Endothelial cell of umbilical vein (primary cell): ENCODE measurements at places on chromosomes 6 and 20. TPM values are rescaled to one million over a fixed set of nuclear protein-coding genes. Genes with fewer than 3 reads are reported as not detected.

- DNase-seq: no peak
Measured at GRCh38 chr20:43809206-43809819, 82.5 kb upstream of the GTSF1L start.

DNA sequence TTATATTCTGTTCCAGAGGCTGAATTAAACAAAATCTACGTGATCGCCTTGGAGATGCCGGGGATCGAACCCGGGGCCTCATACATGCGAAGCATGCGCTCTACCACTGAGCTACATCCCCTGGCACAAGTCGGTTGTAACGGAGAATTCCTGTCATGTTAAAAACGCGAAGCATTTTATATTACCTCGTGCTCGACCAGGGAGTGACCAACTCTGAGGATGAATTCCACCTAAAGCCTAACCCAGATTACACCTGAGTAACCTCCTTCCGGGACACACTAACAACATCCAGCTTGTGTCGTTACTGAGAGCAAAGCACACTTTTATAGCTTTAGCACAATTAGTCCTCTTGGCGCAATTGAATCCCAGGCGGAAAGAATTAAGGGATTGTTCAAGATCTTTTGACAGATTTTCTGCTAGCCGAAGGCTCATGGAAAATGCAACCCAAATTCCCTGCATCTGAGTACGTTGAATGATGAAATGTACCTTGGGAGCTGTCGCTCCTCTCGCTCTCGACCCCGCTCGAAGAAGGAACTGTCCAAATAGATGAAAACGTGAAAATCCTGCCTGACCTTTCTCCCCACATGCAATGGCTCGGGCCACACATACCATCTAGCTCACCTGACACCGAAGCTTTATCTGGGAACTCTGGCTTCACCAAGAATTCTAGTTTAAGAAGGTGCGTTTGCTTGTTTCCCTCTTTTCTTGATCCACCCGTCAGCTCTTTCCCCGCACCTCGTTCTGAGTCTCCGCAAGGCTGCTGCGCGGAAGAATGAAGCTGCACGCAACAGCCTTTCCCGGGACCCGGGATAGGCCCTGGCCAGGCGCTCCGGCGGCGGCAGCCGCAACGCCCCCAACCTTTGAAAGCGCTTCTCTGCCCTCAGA lies 148.3 kb downstream of the GPX5 start:
- peak; percentile 70 for DNase-seq

GRCh38 chr6:154570505-154570904 lies 60.0 kb upstream of the CNKSR3 start:
- no peak for DNase-seq

DNA sequence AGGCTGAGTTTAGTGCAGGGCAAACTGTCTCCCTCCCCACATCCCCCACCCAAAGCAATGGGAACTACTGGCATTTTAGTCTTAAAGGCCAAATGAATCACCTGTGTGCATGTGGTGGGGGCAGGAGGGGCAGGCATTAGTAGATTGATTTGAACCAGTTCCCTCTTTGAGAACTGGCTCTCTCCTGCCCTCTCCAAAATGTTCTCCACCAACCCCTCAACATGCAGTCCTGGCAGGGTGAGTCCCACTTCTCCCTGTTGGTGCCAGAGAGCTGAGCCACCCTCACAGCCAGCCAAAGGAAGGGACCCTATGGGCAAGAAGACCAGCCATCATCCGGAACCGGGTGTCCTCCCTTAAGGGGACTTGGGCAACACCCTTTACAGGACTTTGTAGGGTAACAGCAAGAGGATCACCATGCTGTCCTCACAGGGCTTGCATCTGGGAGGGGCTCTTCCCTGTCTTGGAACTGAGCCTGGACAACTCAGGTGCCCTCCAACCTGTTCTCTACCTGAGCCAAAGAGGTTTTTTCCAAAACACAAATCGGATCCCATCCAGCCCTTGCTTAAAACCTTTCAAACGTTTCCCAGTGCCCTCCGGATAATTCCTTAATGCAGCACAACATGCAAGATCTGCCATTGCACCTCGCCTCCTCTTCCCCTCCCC lies 80.6 kb downstream of the MRPL14 start:
- no peak for DNase-seq

GRCh38 chr20:33793011-33793931 lies 17.9 kb upstream of the CHMP4B start:
- peak; percentile 74 for DNase-seq

- DNase-seq: peak; percentile 46
Measured at GRCh38 chr6:83221889-83222479, 28.8 kb downstream of the RWDD2A start.

- DNase-seq: no peak
Measured at GRCh38 chr6:149071997-149072396, 245.5 kb upstream of the TAB2 start.

Gene BEND6
- 0.35 and 0.66 TPM in 2 replicates for total RNA-seq

DNA sequence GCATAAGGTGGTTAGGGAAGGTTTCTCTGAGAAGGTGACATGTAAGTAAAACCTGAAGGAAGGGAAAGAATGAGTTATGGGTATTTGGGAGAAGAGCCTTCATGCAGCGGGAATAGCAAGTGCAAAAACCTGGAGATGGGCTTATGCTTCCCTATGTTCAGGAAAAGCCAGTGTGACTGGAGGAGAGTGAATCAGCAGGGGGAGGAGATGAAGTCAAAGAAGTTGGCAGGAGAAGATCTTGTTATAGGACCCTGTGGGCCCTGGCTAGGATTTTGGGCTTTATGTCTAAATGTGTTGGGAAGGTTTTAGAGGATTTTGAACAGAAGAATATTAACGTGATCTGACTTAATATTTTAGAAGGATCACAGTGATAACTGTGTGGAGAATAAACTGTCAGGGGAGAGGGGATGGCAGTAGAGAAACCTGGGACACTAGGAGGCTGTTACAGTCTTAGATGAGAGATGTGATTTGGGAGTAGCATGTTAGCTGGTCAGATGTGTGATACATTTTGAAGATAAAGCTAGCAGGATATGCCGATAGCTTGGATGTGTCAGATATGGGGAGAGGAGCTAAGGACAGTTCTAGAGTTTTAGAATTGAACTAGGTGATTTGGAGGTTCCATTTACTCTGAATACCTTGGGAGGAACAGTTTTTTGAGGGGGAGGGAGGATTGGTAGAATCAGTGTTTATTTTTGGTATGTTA lies 41.0 kb downstream of the PHF3 start:
- no peak for DNase-seq

GRCh38 chr20:56467968-56468315 lies 485 bp upstream of the RTF2 start:
- no peak for DNase-seq
